ENCODE measurements at places on chromosomes 5 and 9.
A peak's percentile ranks its signal among the peaks of the same experiment; 100 is the strongest.

GRCh38 chr5:7169240-7169878, 226.6 kb upstream of the ADCY2 start:
- DNase-seq, result no peak

- DNase-seq, result no peak
Observed at GRCh38 chr5:75671506-75671905, 45.7 kb downstream of the POC5 start.

- DNase-seq, result peak; percentile 49
Observed at GRCh38 chr5:58582019-58582802, 664 bp upstream of the RAB3C start.

GRCh38 chr5:142428773-142429473, 104.1 kb upstream of the SPRY4 start:
- no peak for DNase-seq

GRCh38 chr9:84851935-84852585, 182.5 kb downstream of the NTRK2 start:
- peak; percentile 90 for DNase-seq

DNA sequence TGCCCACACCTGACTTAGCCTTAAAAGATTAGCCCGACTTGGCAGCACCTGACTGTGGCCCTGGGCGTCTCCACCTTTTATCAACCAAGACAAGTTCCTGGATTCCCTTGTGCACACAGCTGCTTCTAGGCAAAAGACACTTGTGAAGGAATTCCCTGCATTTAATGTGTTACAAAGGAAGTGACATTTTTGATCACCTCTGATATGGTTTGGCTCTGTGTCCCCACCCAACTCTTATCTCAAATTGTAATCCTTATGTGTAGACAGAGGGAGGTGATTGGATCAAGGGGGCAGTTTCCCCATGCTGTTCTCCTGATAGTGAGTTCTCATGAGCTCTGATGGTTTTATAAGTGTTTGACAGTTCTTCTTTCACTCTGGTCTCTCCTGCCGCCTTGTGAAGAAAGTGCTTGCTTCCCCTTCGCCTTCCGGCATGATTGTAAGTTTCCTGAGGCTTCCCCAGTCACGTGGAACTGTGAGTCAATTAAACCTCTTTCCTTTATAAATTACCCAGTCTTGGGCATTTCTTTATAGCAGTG, 2.6 kb upstream of the CPEB4 start:
- no peak for DNase-seq

Data from NCI-H2081 (cell line).